NCI-H1048 (cell line): ENCODE measurements at places on chromosomes 11 and 22.

- no peak for DNase-seq
Measured at GRCh38 chr11:114075891-114076441, 16.5 kb downstream of the ZBTB16 start.

DNA sequence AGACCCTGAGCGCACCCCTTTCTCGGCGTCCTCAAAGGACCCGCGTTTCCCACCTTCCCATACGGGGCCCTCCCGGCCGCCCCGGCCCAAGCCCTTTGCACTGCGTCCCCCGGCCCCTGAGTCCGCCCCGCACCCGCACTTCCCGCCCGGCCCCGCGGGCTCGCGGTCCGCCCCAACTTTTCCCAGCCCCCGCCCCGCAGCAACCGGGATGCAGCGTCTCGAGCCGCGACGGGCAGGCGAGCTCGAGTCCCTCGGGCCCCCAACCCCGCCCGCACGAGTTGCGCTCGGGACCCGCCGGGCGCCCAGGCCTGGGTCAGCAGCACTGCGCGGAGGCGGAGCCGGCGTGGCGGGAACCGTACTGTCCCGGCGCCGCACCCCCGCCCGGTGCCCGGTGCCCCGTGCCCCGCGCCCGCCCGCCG is 371 bp downstream of the SMCO4 start:
- DNase-seq, result no peak

- no peak for DNase-seq
Measured at GRCh38 chr11:70721006-70721405, 322.7 kb downstream of the CTTN start.

DNA sequence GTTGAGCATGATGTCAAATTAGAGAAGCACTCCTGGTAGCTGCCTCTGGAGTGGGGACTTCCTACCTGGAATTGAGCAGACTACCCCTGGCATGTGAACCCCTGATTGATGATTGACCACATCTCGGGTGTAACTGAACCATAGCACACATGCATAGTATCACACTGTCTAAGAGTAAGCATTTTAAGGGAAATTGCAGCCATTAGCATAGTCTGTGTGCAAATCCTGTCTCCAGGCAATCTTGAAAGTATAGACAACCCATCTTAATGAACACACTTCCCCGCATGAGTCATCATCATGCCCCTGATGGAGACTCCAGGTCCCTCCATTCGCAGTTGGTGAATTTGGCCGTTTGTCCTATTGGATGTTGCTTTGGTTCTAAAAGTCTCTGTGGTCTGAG is 131.3 kb downstream of the C11orf91 start:
- DNase-seq, result no peak

DNA sequence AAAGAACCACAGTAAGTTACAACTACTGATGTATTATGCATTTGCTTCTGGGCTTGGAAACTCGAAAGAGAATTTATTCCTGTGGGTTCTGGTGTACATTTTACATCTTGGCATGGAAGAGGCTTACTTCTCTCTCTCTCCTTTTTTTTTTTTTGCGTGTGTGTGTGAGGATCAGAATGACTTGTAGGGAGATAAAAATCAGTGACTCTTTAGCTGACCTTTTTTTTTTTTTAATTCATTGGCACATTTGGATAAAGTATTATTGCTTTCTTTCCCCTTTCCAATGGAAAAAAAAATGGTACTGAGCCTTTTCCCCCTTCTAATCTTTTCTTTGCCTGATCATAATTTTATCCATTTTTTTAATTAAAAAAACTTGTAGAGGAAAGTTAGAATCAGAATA is 43.5 kb downstream of the EXT2 start:
- no peak for DNase-seq

- no peak for DNase-seq
Measured at GRCh38 chr22:33529424-33530113, 390.7 kb downstream of the LARGE1 start.

GRCh38 chr22:27407369-27407985 is 394.1 kb downstream of the MN1 start:
- peak; percentile 85 for DNase-seq

GRCh38 chr11:60954421-60954820 is 2.4 kb upstream of the SLC15A3 start:
- DNase-seq, result no peak

DNA sequence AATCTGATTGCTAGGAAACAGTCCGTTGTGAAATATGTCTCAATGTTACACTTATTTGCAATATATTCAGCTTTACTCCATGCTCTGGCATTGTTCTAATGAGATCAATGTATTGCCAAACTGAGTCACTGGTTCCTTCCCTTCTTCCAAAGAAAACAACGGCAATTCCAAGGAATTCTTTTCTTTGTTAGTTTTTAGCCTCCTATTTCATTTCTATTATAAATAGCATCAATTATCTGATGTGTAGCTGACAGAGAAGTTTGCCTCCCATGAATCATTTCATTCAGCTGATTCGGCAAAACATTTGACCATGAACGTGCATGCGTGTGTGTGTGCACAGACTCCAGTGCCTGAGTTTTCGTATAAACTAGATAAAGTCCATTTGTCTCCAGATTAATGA is 346.8 kb downstream of the ETS1 start:
- no peak for DNase-seq

- DNase-seq, result no peak
Measured at GRCh38 chr22:17964643-17965042, 59.7 kb downstream of the MICAL3 start.

DNA sequence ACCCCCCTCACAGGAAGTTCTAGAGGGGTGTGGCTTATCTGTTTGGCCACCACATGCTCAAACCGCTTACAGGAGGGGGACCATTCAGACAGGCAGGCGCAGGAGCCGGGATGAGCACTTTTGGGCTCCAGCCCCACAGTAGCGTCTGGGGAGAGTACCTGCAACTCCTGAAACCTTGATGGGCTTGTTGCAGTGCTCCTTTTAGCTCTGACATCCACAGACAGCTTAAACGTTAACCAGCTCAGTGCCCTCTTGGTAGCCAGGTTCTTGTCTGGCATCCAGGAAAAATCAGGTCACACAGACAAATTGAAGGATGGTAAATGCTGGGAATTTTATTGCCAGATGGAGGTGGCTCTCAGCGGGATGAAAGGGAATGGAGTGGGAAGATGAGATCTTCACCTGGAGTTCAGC is 326.3 kb downstream of the ETS1 start:
- no peak for DNase-seq

DNA sequence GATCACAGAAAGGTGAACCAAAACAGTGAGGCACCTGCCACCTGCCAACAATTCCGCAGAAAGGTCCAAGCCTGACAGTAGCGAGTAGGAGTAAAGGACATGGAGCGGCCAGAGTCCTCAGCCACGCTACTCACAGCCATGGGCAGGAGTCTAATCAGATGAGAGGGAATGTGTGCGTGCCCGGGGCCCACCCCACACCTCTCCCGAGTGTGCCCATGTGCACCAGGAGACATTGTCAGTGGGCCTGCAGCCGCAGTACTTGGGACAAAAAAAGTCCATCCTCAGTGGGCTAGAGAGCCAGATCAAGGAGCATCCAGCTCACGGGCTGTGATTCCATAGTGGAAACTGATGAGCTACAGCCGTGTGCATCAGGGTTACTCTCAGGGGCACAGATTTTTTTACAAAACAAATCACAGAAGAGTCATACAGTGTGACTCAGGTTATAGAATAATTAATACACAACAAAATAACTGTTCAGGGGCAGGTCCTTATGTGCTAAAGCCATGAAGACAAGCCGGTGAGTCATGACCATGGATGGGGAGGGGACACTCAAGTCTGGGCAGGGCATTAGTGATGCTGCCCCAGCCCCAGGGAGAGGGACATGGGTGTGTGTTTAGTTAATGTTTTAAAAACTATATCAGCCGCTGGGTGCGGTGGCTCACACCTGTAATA is 12.0 kb downstream of the SART1 start:
- DNase-seq, result no peak

DNA sequence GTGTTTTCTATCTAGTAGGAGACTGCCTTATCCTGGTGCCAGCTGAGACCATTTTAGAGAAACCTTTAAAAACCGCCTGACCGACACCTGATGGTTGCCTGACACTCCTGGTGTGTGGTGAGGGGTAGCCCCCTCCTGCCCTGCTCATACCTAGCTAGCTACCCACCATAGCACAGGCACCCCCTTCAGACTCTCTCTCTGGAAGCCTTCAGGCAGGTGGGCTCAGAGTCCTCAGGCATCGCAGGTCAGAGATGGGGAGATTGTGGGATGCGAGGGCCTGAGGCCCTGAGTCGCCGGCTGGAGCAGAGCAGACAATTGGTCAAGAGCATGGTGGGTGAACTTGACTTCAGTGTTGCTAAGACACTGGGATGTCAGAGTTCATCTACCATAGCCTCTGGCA is 424.6 kb downstream of the BRD1 start:
- DNase-seq, result no peak

DNA sequence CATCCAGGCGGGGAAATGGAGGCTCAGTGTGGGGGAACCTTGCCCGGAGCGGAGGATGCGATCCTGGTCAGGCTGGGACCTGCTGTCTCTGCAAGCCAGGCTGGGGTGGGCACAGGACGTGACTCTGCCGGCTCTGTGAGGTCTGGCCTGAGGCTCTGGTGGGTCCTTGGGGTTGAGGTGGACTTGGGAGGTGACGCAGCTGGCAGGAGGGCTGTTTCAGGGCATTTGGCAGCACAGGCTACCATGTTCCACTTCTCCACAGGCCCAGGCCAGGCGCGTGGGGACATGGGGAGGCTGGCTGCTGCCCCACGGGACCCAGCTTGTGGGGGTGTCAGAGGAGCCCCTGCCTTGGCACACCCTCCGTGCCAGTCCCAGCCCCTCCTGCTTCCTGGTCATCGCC is 1199.7 kb downstream of the BRD1 start:
- no peak for DNase-seq

DNA sequence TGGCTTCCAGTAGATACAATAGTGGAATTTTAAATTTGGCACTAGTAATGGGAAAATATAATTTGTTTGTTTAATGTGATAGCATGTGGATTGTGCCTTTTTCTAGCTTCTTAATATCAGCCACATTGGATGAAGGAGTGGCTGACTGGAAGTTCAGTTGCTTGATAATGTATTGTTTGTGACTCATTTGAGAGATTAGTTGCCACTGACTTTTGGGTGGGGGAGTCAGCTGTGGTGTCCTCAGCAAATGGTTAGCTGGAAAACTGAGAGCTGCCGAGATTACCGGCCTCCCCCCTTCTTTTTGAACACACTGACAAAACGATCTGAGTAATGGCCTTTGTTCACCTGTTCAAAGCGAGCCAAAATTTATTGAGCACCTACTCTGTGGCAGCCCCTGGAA is 5.5 kb downstream of the JAM3 start:
- no peak for DNase-seq

DNA sequence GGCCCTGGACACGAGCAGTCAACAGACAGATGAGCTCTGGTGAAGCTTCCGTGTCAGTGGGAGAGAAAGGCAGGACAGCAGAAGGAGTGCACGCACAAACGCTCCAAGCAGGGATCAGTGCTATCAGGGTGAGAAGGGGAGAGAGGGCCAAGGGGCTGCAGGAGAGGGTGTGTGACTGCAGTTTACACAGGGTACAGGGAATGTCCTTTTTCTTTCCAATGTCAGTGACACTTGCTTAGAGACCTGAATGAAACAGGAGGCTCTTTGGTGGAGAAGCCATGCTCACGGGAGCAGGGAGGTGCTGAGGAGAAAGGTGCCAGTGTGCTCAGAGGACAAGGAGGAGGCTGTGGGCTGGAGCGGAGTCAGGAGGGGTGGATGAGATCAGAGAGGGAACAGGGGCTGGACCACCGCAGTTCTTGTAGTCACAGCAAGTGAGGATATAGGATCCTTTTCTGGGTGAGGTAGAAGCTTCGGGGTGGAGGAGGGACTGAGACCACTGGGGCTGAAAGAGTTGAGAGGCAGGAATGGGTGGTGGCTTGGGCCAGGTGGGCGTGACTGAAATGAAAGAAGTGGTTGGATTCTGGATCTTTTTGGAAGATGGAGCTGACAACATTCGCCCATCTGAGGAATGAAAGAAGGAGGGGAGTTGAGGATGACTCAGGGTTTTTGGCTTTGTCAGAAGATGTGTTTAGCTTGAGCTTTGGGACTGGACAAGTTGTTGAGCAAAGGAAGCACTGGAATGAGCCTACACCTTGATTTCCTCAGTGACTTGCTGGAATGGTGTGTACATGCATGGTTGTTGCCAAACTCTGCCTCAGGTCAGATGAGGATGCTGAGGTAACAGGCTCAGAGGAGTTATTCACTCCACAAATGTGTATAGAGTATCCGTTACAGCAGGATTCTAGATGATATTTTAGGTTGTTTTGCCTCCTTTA is 87.9 kb downstream of the ADAMTS15 start:
- no peak for DNase-seq

DNA sequence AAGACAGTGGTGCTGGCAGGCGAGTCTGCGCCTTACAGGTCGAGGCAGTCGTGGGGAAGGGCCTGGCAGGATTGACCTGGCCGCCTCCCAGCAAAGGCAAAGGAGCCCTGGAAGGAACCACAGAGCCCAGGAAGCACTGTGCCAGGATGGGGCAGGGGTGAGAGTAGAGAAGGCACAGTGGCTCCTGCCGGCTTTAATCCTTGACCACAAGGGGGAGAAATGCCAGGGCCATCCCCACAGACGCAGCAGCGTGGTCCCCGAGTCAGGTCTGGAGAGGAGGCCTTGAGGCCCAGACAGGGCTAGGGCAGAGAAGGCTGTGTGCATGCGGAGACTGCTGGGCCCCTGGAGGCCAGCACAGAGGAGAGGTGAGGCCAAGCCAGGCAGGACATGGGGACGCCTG is 9.9 kb upstream of the NDUFS8 start:
- no peak for DNase-seq

DNA sequence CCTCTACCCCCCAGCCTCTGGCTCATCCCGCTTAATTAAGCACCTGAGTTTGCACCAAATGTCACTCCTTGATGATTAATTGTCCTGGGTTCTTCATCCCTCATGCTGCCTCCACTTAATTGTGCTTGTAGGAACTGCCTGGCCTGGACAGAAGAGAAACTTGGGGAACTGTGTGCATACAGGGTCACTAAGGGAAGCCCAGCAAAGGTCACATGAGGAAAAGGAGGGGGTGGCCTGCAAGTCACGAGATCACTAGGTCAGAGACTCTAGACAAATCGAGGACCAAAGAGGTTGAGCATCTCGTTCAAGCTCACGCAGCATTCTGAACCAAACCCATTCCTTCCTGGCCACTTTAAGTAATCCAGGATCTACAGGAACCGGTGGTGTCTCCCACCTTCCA is 75.8 kb downstream of the PDE2A start:
- DNase-seq, result no peak

DNA sequence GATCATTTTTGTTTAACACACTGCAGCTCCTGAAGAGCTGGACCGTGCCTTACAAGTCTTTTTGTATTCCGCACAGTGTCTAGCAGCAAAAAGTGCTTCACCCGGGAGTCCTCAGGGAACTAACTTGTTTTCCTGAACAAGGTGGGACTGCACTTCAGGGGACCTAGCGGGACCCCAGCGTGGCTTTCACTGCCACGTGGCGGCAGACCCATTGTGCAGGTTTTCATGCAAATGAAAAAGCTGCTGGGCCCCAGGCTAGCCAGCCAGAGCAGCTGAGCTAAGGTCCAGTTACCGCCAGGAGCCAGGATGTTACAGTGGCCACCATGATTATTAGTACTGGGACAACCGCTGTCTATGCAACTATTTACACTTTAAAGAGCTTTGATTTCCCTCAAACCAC is 90.6 kb downstream of the FAR1 start:
- DNase-seq, result no peak

- DNase-seq, result no peak
Measured at GRCh38 chr11:117528097-117528721, 200.6 kb downstream of the CEP164 start.
